ENCODE measurements at places on chromosomes 3 and 15.

- DNase-seq = peak; percentile 6
Observed at GRCh38 chr3:58899159-58899952, 150.5 kb downstream of the CFAP20DC start.

DNA sequence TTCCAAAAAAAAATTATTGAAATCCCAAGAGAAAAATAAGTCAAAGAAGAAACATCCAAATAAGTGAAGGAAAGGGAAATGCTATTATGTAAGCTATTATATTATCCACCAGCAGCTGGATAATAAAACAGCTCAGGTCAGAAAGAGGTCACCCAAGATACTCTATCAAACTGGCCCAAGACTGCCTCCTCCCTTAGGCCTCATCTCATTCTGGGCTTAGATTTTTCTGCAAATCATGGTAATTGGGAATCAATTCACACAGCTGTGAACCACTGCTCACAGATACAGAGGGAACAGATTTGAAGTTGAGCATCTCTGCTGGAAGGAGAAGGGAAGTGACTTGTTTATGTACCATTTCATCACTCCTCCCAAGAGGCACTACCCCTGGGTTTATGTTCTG, 294.6 kb upstream of the DPPA4 start:
- DNase-seq = no peak

DNA sequence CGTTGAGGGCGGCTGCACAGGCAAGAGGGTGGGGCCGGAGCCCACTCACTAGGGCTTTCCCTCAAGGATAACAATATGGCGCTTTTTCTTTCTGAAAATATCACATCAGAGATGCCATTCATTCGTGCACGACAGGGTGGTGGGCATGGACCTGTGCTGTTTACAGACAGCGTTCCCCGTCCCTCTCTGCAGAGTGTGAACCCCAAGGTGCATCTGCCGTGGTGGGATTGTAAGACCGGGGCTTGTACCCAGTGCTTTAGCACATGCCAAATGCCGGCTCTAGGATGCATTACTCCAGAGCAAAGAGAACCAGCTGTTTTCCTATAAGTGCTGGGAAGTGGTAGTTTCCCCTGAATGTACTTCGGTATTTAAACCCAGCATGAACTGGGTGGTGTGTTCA, 37.0 kb downstream of the CHDH start:
- DNase-seq = no peak

DNA sequence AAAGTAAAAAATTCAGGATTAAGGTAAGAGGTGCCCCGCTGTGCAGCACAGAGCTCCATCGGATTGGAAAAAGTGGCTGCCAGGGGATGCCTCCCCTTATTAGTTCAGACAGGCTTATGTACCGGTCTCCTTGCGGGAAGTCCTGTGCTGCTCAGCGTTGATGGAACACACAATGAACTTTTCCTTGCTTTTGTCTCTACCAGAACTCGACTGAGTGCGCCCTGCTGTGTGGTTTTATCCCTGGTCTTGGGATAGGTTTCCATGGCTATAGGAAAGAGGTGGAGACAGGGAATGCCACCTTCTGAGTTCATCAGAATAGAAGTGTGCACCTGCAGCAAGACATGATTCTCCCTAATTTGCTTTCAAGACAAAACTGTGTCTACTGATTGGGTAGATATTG, 745.9 kb upstream of the CFAP20DC start:
- DNase-seq = no peak

GRCh38 chr3:102537123-102537522, 102.3 kb downstream of the ZPLD1 start:
- no peak for DNase-seq

- DNase-seq = no peak
Observed at GRCh38 chr3:31450345-31450744, 82.4 kb upstream of the STT3B start.
